ENCODE measurements at places on chromosomes 5 and 9. TPM values are rescaled to one million over a fixed set of nuclear protein-coding genes. Genes with fewer than 3 reads are reported as not detected.

Gene SLC2A6
- polyA plus RNA-seq = 5.6 TPM

DNA sequence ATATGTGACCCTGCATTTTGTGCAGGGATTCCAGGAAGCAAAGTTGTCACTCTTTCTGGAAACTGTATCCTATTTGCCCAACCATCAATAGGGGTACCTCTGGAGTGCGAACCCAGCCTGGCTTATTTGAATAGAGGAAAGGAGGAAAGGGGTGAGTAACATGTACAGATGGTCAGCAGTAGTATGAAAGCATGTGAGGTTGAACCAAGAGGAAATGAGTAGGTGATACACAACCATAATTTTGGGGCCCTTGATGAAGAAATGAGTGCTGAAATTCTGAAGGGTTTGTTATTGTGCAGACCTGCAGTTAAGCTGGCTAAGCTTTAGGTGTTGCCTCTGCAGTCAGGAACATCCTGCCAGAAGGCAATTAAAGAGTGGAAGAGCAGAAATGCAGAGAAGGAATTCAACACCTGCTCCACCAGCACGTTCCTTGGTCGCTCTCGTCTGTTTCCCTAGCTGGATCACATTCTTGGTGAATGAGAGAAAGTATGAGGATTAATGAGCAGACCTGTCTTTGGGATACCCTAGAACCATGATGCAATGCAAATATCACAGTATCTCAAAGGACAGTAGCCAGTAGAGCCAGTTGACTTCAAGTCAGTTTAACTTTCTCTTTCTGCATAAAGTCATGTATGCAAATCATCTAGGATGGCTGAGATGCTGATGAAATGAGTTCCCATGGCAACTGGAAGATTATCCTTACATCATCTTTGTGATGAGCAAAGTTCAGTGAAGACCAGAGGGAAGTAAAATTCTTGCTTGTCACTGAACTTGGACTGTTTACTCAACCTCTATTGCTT lies 13.2 kb upstream of the IL12B start:
- DNase-seq = no peak

Gene DRD1
- polyA plus RNA-seq = not detected

DNA sequence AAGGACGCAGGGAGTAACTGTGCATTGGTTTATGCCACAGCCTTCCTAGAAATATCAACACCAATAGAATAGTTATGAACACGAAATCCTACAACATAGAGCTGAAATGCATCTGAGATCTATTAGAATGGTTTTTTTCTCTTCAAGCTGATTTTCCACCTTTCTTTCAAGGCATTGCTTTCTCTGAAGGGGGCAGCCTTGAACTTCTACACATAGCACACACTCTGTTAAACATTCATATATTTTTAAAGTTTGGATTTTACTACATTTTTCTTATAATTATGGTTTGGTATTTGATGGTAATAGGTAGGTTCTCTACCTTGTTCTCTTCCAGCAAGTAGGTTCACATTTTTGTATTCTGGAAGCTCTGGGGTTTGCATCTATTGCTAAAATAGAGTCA lies 661.8 kb downstream of the SEMA5A start:
- no peak for DNase-seq

DNA sequence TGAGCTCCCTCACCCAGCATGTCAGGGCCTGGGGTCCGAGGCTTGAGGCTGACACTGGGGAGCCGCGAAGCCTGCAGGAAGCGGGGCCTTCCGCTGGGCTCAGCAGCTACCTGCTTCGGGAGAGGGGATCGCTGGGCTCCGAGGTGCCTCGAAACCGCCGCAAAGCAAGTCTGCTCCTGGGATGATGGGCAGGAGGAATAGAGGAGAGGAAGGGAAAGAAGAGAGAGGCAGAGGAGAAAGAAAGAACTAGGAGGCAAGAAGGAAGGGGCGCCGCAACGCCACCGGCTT lies 1.5 kb upstream of the PRDM12 start:
- DNase-seq = no peak

DNA sequence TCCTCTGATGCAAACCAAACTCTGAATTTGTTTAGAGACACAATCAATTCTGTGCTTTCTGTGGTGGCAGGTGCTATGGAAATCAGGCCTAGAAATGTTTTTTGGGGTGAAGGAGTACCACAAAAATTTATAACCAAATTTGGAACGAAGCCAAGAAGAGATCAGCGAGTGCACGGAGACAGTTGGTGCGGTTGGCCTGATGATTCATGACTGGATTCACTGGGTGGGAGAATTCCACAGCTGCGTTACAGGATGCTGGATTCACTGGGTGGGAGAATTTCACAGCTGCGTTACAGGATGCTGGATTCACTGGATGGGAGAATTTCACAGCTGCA lies 135.6 kb upstream of the IRX4 start:
- no peak for DNase-seq

- no peak for DNase-seq
Observed at GRCh38 chr5:81639556-81639955, 111.3 kb downstream of the SSBP2 start.
